ENCODE measurements at places on chromosomes 6 and 20.

GRCh38 chr20:61951695-61952533, 113.8 kb downstream of the TAF4 start:
- no peak for DNase-seq

GRCh38 chr20:24370249-24370648, 99.2 kb upstream of the SYNDIG1 start:
- DNase-seq = no peak

- DNase-seq = no peak
Observed at GRCh38 chr6:129368970-129369369, 341.0 kb downstream of the ARHGAP18 start.

- DNase-seq = no peak
Observed at GRCh38 chr6:53761036-53761435, 33.8 kb upstream of the LRRC1 start.

GRCh38 chr6:161373905-161374451, 100.1 kb upstream of the AGPAT4 start:
- DNase-seq = peak; percentile 39

- DNase-seq = no peak
Observed at GRCh38 chr6:3009930-3010329, 10.2 kb downstream of the NQO2 start.

DNA sequence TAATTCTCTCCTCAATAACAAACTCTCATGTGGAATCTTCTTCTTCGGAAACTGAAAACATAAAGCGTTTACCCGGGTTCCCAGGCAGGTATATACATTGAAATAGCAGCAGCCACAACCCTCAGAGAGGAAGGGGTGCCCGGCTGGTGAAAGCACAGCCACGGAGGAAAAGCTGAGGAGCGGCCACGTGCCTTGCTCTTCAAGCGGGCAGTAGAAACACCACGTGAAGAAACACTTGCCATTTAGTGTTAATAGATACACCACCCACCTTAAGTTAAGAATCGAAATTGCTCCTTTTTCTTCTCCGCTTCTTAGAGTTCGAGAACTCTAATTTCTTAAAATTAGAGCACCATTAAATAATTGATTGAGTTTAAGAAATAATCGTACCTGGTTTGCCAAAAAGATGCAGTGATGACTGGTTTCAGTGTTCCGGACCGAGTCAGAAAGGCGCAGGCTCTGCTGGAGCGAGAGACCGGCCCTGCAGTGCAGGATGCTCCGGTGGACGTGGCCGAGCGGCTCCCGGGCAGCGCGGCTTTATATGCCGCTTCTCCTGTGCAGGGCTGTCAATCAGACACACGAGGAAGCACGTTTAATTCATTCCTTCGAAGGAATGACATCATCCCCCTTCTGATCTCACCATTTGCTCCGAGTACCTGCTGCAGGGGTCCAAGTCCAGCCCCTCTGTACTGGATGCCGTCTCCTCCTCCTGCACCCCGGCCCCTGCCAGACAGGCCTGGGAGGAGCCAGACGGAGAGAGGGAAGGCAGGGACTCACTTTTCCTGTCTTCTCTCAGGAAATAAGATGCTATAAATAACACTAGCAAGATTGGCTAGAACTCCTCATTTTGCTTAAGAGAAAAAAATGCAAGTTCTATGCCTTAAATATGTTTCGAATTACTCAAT, at the start of gene THBS2:
TSS of gene THBS2 (minus strand) at position 510 of the 902 bp plus-strand sequence. CDS start 3,062 bp downstream, outside the sequence.
- DNase-seq = no peak

GRCh38 chr6:24606200-24606930, 39.6 kb downstream of the KIAA0319 start:
- DNase-seq = no peak

DNA sequence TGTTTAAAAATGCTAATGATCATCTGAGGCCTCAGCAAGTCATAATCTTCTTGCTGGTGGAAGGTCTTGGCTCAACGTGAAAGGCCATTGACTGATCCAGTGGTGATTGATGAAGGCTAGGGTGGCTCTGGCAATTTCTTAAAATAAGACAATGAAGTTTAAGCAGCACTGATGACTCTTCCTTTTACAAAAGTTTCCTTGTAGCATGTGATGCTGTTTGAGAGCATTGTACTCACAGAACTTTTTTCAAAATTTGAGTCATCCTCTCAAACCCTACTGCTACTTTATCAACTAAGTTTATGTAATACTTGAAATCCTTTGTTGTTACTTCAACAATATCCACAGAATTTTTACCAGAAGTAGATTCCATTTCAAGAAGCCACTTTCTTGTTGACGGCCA, 382.3 kb downstream of the ESR1 start:
- no peak for DNase-seq

- no peak for DNase-seq
Observed at GRCh38 chr20:36544134-36545018, 3.1 kb downstream of the MYL9 start.

Measured in stimulated activated CD4-positive, alpha-beta T cell treated with anti-CD3 and anti-CD28 coated beads, Interleukin-1b, Interleukin-23, amount 100 ng/mL, for 1 hour (primary cell).